ENCODE measurements at places on chromosomes 4 and X. TPM values are rescaled to one million over a fixed set of nuclear protein-coding genes. Genes with fewer than 3 reads are reported as not detected.

LAGE3 gene
- total RNA-seq = 18.4 TPM

RTL3 gene
- not detected for total RNA-seq

SLC6A8 gene
- 7.9 TPM for total RNA-seq

EDNRA gene
- total RNA-seq = 0.23 TPM

SGCB gene
- total RNA-seq = 55.4 TPM

CLDN34 gene
- total RNA-seq = 0.64 TPM

HSFX2 gene
- total RNA-seq = 2.0 TPM

ANXA10 gene
- total RNA-seq = not detected

GAGE13 gene
- not detected for total RNA-seq

TMPRSS11B gene
- 0.56 TPM for total RNA-seq

ADGRG2 gene
- total RNA-seq = not detected
